Pancreas (tissue), 10 donors: ENCODE measurements at places on chromosomes 16 and 17. TPM values are rescaled to one million over a fixed set of nuclear protein-coding genes. Genes with fewer than 3 reads are reported as not detected.

GUCY2D gene
- total RNA-seq = 0.22 TPM

DNA sequence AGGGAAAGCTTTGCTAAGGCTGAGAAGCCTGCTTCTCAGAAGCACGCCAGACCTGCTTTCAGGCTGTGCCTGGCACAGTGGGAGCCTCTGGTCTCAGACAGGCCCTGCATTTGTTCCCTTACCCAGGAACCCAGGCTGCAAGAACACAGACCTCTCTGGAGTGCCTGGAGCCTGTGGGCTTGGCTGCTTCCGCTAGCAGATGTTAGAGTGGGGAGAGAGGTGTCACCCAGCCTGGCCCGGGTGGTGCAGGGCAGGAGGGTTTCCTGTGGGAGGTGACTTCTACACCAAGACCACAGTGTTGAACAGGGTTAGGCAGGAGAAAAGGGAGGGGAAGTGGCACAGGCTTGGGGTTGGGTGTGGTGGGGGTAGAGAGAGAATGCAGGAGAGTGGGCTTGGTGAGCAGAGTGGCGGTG lies 35.8 kb upstream of the ADGRG1 start:
- no peaks in the 10 kb centered on the region for H3K36me3 ChIP-seq
- no peak for DNase-seq
- no peaks in the 10 kb centered on the region for H3K4me1 ChIP-seq

NAGS gene
- total RNA-seq = 0.47 TPM

- H3K4me3 ChIP-seq = no peak overlapping the region
- H3K4me1 ChIP-seq = no peaks in the 10 kb centered on the region
- DNase-seq = peak; percentile 73
- peaks cover 7% of the 10 kb centered on the region for H3K36me3 ChIP-seq
Observed at GRCh38 chr16:3983081-3983520, 102.6 kb upstream of the CREBBP start.

DNA sequence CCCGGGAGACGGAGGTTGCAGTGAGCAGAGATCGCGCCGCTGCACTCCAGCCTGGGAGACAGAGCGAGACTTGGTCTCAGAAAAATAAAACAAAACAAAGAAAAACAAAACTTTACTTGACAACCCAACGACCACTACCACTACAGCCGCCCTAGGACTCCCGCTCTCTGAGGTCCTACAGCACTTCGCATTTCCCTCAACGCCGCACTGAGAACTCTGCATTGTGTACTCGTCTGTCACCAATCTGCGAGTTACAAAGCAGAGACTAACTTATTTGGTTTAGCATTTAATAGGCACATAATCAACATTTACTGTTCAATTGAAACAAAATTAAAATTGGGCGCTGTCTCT lies 479 bp upstream of the ZNF207 start:
- no peaks in the 10 kb centered on the region for H3K27me3 ChIP-seq
- no peaks in the 10 kb centered on the region for H3K36me3 ChIP-seq
- DNase-seq = no peak
- peaks cover 31% of the 10 kb centered on the region for H3K4me1 ChIP-seq
- peak overlapping the region; percentile 73 for H3K4me3 ChIP-seq

DNA sequence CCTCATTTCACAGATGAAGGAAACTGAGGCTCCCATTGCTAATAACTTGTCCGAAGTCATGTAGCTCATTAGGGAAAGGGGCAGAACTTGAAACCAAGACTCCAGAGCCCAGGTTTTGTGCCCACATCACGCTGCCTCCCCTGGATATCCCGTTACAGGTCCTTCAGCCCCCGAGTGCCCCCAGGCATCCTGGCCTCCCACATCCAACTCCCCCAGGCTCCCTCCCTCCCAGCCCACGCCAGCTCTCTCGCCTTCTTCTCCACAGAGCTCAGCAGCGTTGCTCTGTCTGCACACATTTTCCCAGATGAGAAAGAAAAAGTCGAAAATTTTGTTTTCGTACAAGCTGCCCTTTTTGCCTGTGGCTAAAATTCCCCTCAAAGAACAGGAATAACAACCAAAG lies 14.3 kb upstream of the METTL22 start:
- no peaks in the 10 kb centered on the region for H3K36me3 ChIP-seq
- H3K27me3 ChIP-seq = no peaks in the 10 kb centered on the region
- no peak overlapping the region for H3K27ac ChIP-seq
- no peaks in the 10 kb centered on the region for H3K4me1 ChIP-seq

DNA sequence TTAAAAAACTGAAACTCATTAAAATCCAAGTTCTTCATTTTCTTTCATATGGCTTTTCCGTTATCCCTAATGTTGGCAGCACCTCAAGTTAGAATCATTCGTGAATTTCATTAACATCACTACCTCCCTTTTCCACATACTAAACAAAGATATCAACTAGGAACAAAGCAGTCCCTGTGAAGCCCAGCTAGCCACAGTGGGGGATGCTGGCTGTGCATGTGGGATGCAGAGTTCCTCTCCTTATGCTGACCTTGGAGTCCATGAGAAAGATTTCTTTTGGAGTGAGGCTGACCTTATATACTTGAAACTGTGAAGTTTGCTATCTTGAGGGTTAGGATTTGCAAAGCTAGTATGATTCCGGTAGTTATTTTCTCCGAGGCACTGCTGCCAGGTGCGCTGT lies 117.6 kb downstream of the TANGO6 start:
- DNase-seq = no peak
- H3K4me3 ChIP-seq = no peak overlapping the region
- no peaks in the 10 kb centered on the region for H3K27me3 ChIP-seq
- no peaks in the 10 kb centered on the region for H3K36me3 ChIP-seq
- H3K4me1 ChIP-seq = no peaks in the 10 kb centered on the region

FN3K gene
- total RNA-seq = 22.7 TPM

ACSM3 gene
- 39.1 TPM for total RNA-seq

GRCh38 chr17:68801335-68802247 lies 153.6 kb downstream of the ABCA8 start:
- DNase-seq = no peak
- H3K27ac ChIP-seq = no peak overlapping the region
- H3K36me3 ChIP-seq = no peaks in the 10 kb centered on the region
- H3K4me3 ChIP-seq = no peak overlapping the region
- no peaks in the 10 kb centered on the region for H3K27me3 ChIP-seq
- H3K4me1 ChIP-seq = no peaks in the 10 kb centered on the region

DNA sequence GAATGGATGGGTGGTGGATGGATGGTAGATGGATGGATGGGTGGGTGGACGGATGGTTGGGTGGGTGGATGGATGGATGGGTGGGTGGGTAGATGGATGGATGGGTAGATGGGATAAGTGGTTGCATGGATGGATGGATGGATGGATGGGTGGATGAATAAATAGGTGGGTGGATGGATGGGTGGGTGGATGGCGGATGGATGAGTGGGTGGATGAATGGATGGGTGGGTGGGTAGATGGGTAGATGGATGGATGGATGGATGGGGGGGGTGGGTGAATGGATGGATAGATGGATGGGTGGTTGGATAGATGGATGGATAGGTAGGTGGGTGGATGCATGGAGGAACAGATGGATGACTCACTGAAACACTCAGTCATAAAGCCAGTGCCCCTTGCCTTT lies 51.0 kb upstream of the FASN start:
- no peaks in the 10 kb centered on the region for H3K36me3 ChIP-seq

ASIC2 gene
- not detected for total RNA-seq

DNA sequence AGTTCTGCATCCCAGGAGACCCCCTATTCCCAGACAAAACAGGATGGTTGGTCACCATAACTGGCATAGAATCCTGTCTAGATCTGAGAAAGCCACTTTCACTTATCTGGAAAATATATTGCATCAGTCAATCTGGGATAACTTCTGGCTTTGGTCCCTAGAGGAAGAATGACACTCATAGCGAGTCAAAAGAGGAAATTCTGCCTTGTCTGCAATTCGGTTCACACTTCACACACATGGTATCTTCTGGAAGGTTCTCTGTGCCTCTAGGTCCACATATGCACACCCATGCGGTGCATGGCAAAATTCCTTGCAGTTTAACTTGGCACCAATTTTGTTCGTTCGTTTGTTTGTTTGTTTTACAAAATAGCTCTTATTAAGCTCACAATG lies 49.2 kb upstream of the WSCD1 start:
- H3K27ac ChIP-seq = no peak overlapping the region
- H3K4me3 ChIP-seq = no peak overlapping the region
- no peaks in the 10 kb centered on the region for H3K4me1 ChIP-seq
- DNase-seq = no peak
- H3K27me3 ChIP-seq = no peaks in the 10 kb centered on the region

- H3K27ac ChIP-seq = peak overlapping the region; percentile 55
- H3K4me1 ChIP-seq = no peaks in the 10 kb centered on the region
- DNase-seq = peak; percentile 76
- no peaks in the 10 kb centered on the region for H3K36me3 ChIP-seq
- H3K27me3 ChIP-seq = no peaks in the 10 kb centered on the region
Observed at GRCh38 chr16:50742576-50743200, 802 bp downstream of the CYLD start.

- no peaks in the 10 kb centered on the region for H3K4me1 ChIP-seq
- H3K36me3 ChIP-seq = no peaks in the 10 kb centered on the region
- no peaks in the 10 kb centered on the region for H3K27me3 ChIP-seq
- no peak overlapping the region for H3K27ac ChIP-seq
- DNase-seq = no peak
Observed at GRCh38 chr17:72719206-72719577, 373.3 kb downstream of the SLC39A11 start.

- no peak overlapping the region for H3K27ac ChIP-seq
- H3K4me3 ChIP-seq = no peak overlapping the region
- no peak for DNase-seq
- H3K27me3 ChIP-seq = no peaks in the 10 kb centered on the region
- peaks cover 4% of the 10 kb centered on the region for H3K4me1 ChIP-seq
- H3K36me3 ChIP-seq = no peaks in the 10 kb centered on the region
Observed at GRCh38 chr16:53895433-53895832, 191.5 kb downstream of the FTO start.

PMM2 gene
- 28.5 TPM for total RNA-seq

KREMEN2 gene
- total RNA-seq = 0.32 TPM

- H3K27me3 ChIP-seq = no peaks in the 10 kb centered on the region
- no peaks in the 10 kb centered on the region for H3K4me1 ChIP-seq
- no peaks in the 10 kb centered on the region for H3K36me3 ChIP-seq
- no peak overlapping the region for H3K4me3 ChIP-seq
Observed at GRCh38 chr16:15792563-15792971, 64.3 kb downstream of the MYH11 start.

POLR2A gene
- total RNA-seq = 46.9 TPM

GRCh38 chr16:63129411-63130125 lies 1093.3 kb upstream of the CDH8 start:
- no peaks in the 10 kb centered on the region for H3K36me3 ChIP-seq
- H3K4me3 ChIP-seq = no peak overlapping the region
- H3K27ac ChIP-seq = no peak overlapping the region
- no peaks in the 10 kb centered on the region for H3K4me1 ChIP-seq

- no peak overlapping the region for H3K27ac ChIP-seq
- no peak overlapping the region for H3K4me3 ChIP-seq
- H3K36me3 ChIP-seq = no peaks in the 10 kb centered on the region
- H3K27me3 ChIP-seq = no peaks in the 10 kb centered on the region
Observed at GRCh38 chr17:80501741-80502577, 25.6 kb upstream of the NPTX1 start.

- no peaks in the 10 kb centered on the region for H3K27me3 ChIP-seq
- DNase-seq = no peak
- no peak overlapping the region for H3K4me3 ChIP-seq
Observed at GRCh38 chr16:54812229-54812628, 118.4 kb upstream of the IRX5 start.

DNA sequence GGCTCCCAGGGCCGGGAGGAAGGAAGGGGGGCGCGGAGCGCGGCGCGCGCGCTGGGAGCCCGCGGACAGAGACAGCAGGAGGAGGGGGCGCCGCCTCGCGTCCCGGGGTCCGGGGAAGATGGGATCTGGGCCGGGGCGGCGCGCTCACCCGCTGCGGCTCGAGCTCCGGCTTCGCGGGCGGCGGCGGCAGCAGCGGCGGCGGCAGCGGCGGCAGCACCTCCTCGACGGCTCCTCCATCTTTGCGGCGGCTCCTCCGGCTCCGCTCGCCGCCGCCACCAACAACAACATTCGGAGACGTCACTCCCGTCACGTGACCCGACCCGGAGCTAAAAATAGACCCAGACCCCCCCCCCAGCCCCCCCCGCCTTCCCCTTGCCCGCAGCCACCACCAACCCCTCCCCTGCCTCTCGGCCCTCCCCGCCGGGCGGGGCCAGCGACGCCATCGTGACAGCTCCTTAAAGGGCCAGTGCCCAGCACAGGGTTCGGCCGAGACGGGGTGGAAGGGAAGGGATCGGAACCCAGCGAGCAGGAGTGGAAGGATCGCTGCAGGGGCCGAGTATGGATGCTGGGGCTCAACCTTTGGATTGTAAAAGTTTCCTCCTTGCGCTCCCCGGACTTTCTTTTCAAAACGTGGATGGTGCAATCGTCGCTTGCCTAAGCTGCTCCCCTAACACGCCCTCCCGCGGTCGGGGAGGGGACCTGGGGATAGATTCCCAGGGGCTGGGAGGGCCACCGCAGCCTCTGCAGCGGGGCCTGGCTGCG lies at the start of gene HDAC5:
Gene HDAC5 (minus strand): TSS at position 286 of the 762 bp plus-strand sequence. CDS start 6,126 bp downstream, outside the sequence.
- H3K36me3 ChIP-seq = no peaks in the 10 kb centered on the region
- peak within 1 kb of the TSS; percentile 74 for H3K27ac ChIP-seq
- peak within 1 kb of the TSS; percentile 92 for H3K4me3 ChIP-seq
- peak; percentile 97 for DNase-seq
- H3K27me3 ChIP-seq = no peaks in the 10 kb centered on the region

DNA sequence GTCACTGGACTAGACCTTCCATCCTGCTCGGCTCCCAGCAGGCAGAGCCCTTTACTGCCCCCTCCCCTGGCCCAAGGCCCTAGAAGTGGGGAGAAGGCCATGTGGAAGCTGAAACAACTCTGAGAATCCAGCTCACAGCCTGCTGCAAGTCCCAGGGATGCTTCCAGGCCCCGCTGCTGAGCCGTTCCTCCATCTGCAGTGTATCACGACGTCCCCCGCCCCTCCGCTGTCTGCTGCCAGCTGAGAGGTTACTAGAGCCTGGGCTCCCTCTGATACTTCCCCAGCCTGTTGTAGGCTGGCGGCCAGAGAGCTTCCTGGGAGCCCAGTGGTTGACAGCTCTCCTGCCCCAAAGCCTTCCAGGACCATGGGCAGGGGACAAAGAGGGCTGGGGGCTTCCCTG lies 118.2 kb downstream of the MGAT5B start:
- no peaks in the 10 kb centered on the region for H3K27me3 ChIP-seq
- no peak for DNase-seq
- H3K27ac ChIP-seq = no peak overlapping the region
- no peak overlapping the region for H3K4me3 ChIP-seq

GRCh38 chr17:33140413-33141099 lies 148.9 kb downstream of the SPACA3 start:
- no peaks in the 10 kb centered on the region for H3K36me3 ChIP-seq
- no peaks in the 10 kb centered on the region for H3K4me1 ChIP-seq
- H3K4me3 ChIP-seq = no peak overlapping the region
- no peak for DNase-seq
- no peak overlapping the region for H3K27ac ChIP-seq
- H3K27me3 ChIP-seq = no peaks in the 10 kb centered on the region

DNA sequence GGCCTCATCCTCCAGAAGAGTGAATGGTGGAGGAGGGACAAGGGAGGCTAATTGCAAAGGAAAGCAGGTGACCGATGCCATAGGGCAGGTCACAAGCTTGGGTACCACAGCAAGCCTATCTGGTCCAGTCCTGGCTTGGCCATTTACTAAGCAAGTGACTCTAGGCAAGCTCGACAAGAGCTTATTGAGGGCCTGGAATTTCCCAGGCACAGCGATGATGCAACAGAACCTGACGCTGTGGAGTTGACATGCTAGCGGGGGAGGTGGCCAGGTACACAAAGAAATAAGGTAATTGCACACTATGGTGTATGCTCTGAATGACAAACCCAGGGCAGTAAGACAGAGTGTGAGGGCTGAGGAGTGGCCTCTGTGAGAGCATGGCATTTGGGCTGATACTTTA lies 98.5 kb downstream of the PGS1 start:
- H3K27me3 ChIP-seq = no peaks in the 10 kb centered on the region
- H3K4me1 ChIP-seq = no peaks in the 10 kb centered on the region
- H3K4me3 ChIP-seq = no peak overlapping the region
- DNase-seq = no peak

- peak overlapping the region; percentile 30 for H3K27ac ChIP-seq
- no peaks in the 10 kb centered on the region for H3K36me3 ChIP-seq
- H3K27me3 ChIP-seq = no peaks in the 10 kb centered on the region
- H3K4me1 ChIP-seq = no peaks in the 10 kb centered on the region
Observed at GRCh38 chr16:84579936-84580335, 37.9 kb downstream of the COTL1 start.
